ENCODE measurements at places on chromosomes 1 and 21.

DNA sequence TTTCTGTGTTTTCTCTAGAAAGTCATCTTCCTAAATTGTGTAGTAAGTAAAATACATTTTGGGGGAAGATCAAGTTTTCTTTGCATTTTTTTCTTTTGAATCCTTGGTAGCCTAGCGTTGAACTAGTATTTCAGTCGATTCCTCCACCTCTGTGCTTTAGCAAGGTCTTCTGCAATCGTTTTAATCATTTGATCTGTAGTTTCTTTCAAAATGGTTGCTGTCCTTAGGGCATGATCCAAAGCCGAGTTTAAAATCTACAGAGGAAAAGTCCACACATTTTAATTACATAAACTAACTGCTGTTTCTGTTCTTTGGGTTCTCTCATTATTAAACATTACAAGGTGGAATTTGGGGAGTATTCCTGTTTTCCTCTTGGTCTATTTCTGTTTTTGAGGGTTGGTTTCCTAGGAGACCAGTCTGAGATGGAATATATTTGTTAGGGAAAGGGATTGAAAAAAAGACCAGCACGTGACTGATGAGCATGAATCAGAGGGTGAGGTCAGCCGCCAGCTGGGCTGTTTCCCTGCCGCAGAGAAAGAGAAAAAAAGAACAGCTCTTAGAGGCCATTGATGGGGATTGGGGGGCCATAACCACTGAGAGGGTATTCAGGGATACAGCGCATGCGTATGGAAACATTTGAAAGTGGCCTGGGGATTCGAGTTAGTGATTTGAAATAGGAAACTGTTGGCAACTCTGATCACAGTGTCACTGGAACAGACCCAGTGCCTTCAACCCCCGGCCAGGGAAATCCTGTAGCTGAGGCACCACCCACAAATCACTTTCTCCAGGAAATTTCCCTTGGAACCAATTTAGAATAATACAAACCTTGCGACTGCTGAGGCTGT lies 40.6 kb downstream of the AKNAD1 start:
- DNase-seq = peak; percentile 66

DNA sequence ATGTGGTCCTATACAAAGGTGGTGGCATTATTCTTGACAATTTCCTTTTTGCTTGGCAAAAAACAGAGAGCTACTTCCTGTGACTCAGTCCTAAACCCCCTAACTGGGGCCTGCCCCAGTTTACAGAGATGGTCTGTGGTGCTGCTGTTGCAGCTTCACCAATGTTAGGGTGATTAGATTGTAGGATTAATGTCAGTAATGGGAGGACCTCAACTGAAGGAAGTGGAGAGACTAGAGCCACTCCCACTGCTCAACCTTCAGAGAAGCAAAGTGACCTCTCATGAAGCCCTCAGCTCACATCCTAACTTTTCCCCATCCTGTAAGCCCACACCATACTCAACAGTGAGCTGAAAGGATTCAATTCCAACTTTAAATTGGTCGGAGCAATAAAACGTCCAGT lies 3.6 kb downstream of the S100A6 start:
- no peak for DNase-seq

GRCh38 chr1:24586970-24587820 lies 31.3 kb downstream of the NCMAP start:
- peak; percentile 13 for DNase-seq

DNA sequence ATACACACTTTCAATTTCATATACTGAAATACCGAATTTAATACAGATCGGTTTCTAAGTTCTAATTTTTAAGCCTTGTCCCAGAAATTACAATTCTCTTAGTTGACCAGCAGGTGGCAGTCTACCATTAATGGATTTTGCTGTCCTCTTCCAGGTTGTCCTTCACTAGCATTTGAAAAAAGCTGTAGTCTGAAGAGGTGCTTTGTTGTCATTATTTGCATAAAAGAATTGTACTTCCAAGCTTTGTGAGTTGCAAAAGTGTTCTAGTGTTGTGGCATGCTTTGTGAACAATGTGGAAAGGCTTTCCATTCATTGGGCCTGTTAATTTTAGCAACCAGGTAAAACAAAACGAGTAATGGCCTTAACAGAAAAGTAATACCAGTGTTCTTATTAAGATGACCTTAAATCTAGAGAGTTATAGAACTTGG lies 193.6 kb downstream of the RPS6KC1 start:
- DNase-seq = no peak

DNA sequence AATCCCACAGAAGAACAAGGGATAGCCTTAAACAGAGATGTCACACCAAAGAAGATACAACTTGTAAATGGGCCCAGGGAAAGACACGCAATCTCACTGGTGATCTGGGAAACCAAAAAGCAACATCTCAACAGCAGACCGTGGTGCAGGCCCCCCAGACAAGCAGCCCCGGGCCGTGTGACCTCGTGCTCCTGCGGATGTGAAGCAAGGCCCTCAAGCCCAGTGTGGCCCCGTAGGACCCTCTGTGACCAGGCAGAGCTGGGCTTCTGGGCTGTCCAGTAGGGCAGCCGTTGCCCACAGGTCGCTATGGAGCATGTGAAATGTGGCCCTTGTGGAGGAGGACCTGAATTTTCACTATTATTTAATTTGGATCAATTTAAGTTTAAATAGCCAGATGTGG lies 34.9 kb upstream of the TMEM52 start:
- DNase-seq = no peak

DNA sequence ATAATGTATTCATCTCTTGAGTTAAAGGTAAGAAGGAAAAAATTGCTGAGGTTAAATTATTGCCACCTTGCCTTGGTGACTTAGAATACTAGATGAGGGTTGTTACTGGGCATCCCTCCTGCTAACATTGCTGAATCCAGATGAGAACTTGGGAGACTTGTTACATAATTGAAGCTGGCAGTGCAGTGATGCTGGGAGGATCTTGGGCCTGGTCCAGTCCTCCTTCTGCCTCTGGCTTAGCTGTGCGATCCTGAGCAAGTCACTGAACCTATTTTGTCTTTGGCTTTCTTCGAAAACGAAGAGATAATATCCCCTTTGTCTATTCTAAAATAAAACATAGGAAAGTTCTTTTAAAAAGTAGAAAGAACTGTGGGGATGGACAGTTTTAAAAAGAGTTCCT lies 244.9 kb upstream of the NRIP1 start:
- no peak for DNase-seq

GRCh38 chr1:81125672-81126071 lies 675.1 kb upstream of the ADGRL2 start:
- DNase-seq = peak; percentile 82

- DNase-seq = no peak
These were observed 38.7 kb downstream of the SLC9A1 start for GRCh38 chr1:27116232-27116631.

GRCh38 chr1:156203331-156203730 lies 9.4 kb downstream of the SLC25A44 start:
- DNase-seq = no peak

DNA sequence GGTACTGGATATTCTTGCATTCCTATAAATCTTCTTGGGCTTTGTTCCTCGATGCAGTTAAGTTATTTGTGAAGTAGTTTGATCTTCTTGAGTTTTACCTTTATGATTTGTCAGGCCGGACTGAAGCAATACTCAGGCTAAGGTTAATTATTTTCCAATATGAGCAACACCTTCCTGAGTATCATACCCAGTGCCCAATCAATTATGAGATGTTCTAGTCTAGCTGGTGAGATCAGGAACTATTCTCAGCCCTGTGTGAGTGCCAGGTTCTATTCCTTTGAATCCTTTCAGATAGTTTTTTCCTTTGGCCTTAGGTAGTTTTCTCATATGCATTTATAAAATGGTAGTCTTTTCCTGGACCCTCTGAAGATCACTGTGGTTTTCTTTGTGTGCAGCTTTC lies 92.5 kb downstream of the SCMH1 start:
- no peak for DNase-seq

DNA sequence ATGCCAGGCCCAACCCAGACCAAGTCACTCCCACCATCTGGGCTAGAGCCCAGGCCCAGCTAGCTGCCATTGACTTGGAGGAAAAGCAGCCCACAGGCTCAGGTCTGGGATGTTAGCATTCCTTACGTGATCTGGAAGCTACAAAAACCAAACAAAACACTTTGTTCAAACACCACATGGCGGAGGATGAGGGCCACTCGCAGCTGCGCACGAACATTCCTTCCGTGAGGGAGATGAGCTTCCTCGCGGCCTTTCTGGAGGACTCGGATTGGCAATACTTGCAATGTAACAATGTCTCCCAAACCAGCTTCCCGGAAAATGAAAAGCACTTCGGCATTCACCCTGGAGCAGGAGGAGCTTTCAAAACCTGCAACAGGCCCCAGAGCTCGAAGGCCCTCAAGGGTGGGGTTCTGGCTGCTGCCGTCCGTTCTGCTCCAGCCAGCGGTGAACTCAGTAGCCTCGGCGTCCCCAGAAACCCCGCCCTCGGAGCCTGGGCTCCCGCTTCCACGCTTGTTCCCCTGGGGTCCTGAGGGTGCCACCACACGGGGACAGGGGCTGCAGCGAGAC lies 40.5 kb downstream of the COL6A1 start:
- no peak for DNase-seq

- no peak for DNase-seq
These were observed 39.4 kb downstream of the GRIK3 start for GRCh38 chr1:36994868-36995267.

- no peak for DNase-seq
These were observed 64.0 kb downstream of the SLC9A1 start for GRCh38 chr1:27090911-27091310.

DNA sequence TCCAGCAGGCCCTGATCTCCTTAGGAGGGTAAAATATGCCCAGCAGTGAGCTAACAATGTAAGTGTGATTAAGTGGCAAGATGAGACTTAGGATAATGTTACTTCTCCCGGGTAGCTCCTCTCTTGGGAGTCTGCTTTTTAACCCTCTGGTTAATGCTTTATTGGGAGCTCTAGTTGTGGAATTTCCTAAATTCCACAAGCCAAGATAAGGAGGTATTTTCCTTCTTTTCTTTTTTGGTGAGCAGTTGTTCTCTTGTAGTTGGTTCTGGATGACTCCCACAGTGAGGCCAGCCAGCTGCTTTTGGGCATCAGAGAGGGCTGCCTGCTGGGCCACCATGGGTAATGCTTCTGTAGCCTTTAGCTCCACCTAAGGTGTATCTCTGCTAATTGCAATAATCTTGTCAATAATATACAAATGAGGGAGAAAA lies 19.3 kb downstream of the C1orf52 start:
- DNase-seq = no peak

DNA sequence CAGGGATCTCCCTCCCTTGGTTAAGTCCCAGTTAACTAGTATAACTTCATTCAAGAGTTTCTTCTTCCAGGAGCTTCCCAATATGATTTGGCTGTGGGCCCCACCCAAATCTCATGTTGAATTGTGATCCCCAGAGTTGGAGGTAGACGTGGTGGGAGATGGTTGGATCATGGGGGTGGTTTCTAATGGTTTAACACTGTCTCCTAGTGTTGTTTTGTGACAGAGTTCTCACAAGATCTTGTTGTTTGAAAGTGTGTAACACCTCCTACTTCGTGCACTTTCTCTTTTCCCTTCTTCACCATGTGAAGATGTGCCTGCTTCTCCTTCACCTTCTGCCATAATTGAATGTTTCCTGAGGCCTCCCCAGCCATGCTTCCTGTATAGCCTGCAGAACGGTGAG lies 251.8 kb upstream of the FGGY start:
- DNase-seq = no peak

DNA sequence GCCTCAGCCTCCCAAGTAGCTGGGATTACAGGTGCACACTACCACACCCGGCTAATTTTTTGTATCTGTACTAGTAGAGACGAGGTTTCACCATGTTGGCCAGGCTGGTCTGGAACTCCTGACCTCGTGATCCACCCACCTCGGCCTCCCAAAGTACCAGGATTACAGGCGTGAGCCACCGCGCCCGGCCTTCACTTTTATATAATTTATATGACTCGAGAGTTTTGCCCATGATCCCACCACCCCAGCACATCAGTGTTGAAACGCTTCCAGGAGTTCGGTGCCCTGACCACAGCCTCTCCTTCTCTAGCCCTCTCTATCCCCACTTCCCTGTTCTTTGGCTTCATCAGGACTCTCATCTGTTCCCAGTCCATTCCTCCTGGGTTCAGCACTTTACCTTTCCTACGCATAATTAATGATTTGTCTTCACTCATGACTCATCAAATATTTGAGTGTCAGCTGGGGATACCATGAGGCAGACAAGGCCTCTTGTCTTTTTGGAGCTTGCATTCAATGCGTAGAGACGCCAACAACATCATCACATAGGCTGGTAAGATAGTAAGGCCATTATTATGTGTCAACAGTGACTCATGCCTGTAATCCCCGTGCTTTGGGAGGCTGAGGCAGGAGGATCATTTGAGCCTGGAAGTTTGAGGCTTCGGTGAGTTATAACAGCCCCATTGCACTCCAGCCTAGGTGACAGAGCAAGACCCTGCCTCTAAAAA lies 1.4 kb downstream of the PMF1 start:
- DNase-seq = no peak

DNA sequence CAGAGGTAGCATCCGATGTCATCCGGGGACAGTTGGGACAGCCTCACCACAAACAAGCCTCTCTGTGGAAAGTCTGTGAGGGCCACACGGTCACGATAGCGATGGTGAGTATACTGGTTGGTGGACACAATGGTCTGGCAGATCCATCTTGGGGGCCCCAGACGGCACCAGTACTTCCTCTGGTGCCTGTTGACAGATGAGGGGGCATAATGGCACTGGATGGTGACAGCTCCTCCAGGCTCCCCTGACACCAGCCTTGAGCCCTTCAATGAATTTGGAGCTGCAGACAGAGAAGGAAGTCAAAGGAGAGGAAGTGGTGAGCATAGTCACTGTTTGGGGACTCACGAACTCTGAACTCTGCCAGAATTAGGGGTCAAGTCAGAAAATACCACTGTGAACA lies 8.0 kb downstream of the FCAMR start:
- no peak for DNase-seq

DNA sequence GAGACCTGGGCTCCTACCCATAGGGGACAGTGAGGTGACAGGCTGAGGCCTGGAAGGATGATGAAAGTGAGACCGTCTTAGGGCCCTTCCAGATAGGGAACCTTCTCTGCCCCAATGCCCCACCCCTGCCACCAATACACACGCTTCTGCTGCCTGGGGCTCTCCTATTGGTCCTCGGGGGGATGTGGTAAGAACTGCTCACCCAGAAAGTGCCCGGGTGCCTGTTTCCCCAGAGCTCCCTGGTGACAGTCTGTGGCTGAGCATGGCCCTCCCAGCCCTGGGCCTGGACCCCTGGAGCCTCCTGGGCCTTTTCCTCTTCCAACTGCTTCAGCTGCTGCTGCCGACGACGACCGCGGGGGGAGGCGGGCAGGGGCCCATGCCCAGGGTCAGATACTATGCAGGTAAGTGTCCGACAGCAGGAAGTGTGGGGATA lies 948 bp downstream of the SEMA4A start:
- DNase-seq = no peak

GRCh38 chr1:167360120-167360519 lies 139.4 kb downstream of the POU2F1 start:
- no peak for DNase-seq

Measured in fibroblast of skin of left quadriceps (primary cell).